Upper lobe of right lung (tissue), 1 donor: ENCODE measurements at places on chromosomes 2 and 18.
A peak's percentile ranks its signal among the peaks of the same experiment; 100 is the strongest.

DNA sequence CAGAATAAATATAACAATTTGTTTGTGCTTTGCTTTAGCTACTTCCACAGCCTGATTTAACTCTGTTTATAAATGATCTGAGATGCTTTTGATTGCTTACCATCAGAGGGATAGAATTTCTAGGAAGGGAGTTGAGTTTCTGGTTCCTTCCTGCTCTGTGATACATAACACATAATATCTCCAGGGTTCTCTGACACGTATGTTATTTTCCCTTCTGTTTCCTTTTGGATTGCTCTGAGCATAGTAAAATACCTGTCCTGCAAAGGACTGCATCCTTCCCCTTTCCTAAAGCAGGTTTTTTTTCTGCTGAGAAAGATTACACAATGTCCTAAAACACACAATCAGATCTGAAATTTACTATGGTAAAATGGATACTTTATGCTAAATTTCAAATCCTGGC, 76.1 kb downstream of the CABYR start:
- no peaks in the 10 kb centered on the region for H3K36me3 ChIP-seq
- H3K4me3 ChIP-seq: no peak overlapping the region
- peak overlapping the region; percentile 34 for H3K27ac ChIP-seq
- H3K27me3 ChIP-seq: no peaks in the 10 kb centered on the region

DNA sequence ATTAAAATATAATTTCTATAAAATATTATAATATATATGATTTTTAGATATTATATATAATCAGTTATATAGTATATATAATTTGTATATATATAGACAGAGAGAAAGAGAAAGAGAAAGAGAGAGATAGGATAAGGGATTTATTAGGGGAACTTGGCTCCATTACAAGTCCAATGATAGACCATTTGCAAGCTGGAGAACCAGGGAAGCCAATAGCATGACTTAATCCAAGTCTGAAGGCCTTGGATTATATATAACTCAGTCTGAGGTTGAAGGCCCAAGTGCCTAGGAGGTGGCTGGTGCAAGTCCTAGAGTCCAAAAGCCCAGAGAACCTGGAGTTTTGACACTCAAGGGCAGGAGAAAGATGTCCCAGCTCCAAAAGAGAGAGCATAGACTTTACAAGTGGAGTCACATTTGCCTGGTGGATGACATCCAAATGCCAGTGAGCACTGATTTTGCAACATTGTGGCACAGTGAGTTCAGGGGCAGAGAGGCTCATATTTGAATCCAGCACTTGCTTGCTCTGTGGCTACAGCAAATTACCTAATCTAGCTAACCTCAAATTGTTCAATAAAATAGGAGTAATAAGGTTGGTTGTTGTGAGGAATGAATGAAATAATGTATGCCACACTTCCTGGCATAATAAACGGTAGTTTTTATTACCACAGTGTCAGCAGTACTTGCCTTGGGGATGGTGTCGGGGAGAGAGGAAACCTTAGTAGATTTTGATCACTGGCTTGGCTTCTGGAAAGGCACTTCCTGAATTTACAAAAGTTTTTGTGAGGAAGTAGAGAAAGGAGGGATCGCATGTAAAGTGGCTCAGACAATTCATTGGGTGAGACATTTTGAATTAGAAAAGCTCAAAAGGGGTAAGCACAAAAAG, 69.6 kb upstream of the CD28 start:
- peak overlapping the region; percentile 63 for H3K27ac ChIP-seq
- peaks cover 19% of the 10 kb centered on the region for H3K4me1 ChIP-seq
- no peaks in the 10 kb centered on the region for H3K27me3 ChIP-seq
- H3K36me3 ChIP-seq: no peaks in the 10 kb centered on the region

GRCh38 chr2:100242476-100242875, 79.8 kb downstream of the LONRF2 start:
- H3K4me3 ChIP-seq: no peak overlapping the region
- peaks cover 11% of the 10 kb centered on the region for H3K4me1 ChIP-seq
- no peak for DNase-seq
- H3K27me3 ChIP-seq: no peaks in the 10 kb centered on the region

DNA sequence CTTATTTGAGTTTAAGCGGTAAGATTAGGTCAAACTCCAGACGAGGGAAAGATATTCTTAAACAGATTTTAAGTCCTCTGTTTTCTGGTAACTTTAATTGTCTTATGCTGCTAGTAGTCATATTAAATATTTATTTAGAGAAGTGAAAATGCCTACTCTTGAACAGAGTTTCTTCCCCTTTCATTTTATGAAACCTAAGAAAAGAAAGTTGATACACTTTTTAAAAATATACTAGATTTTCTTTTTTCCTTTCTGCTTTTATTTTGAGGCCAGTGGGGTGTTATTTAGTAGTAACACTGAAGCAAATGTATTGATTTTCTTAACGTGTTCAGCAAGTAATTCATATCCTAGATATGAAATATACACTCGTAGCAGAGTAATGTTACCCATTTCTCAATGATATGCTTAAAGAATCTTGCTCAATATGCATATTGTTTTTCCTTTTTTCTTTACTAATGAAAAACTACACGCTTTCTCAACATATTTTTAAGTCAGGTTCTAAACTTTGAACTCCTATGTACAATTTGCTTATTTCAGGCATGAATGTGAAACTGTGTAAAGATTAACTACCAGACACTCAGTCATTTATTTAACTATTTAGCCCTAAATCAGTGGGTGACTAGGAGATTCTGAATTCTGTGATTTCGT, 691 bp downstream of the KYNU start:
- H3K27ac ChIP-seq: peak overlapping the region; percentile 60
- no peaks in the 10 kb centered on the region for H3K36me3 ChIP-seq
- H3K4me3 ChIP-seq: peak overlapping the region; percentile 33
- no peaks in the 10 kb centered on the region for H3K27me3 ChIP-seq
- DNase-seq: no peak

GRCh38 chr2:205765151-205765550, 82.8 kb downstream of the NRP2 start:
- no peak overlapping the region for H3K27ac ChIP-seq
- no peaks in the 10 kb centered on the region for H3K27me3 ChIP-seq
- peaks cover 35% of the 10 kb centered on the region for H3K36me3 ChIP-seq
- H3K4me3 ChIP-seq: no peak overlapping the region
- H3K4me1 ChIP-seq: peaks cover 22% of the 10 kb centered on the region

DNA sequence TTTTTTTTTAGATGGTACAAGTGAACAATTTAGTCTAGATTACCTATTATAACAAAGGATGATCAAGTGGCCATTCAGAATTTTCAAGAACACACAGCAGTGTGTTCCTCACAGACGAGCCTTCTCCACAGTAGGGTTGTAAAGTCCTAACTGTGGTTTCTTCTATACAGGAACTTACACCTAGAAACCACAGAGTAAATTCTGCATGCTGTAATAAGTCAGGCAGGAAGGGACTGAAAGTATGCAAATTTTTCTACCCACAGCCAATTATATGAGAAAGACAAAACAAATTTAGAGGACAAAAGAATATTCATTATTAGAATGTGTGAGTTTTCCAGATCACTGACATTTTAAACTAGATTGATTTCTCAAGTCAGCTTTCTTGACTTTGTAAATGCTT, 99.5 kb downstream of the RBMS1 start:
- H3K4me1 ChIP-seq: peaks cover 61% of the 10 kb centered on the region
- no peaks in the 10 kb centered on the region for H3K36me3 ChIP-seq
- no peak overlapping the region for H3K27ac ChIP-seq
- no peak for DNase-seq
- H3K27me3 ChIP-seq: no peaks in the 10 kb centered on the region

DNA sequence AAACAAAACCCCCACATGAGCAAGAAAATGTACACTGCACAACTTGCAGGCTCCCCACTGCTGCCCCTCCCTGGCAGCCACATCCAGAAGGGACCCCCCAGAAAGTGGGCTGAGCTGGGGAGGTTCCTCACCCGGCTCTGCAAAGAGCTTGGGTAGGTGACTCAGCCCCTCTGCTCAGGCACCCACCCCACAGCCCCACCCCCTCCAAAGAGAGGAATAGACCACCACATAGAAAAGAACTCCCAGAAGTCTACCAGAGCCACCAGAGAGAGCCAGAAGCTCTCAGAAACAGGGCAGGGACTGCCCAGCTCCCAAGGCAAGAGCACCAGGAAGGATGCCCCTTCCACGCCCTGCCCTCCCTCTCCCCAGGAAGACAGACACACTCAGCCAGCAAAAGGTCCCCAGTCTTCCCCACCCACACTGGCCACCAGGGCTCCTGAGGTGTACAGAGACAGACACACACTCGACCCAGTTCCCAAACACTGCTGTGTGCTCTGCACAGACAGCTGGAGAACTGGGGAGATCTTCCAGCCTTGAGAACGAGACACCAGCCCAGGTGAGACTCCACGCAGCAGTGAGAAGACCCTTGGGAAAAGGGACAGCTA, 28.2 kb downstream of the BIN1 start:
- no peaks in the 10 kb centered on the region for H3K27me3 ChIP-seq
- H3K4me1 ChIP-seq: peaks cover 37% of the 10 kb centered on the region
- H3K4me3 ChIP-seq: no peak overlapping the region
- no peak overlapping the region for H3K27ac ChIP-seq
- H3K36me3 ChIP-seq: no peaks in the 10 kb centered on the region

DNA sequence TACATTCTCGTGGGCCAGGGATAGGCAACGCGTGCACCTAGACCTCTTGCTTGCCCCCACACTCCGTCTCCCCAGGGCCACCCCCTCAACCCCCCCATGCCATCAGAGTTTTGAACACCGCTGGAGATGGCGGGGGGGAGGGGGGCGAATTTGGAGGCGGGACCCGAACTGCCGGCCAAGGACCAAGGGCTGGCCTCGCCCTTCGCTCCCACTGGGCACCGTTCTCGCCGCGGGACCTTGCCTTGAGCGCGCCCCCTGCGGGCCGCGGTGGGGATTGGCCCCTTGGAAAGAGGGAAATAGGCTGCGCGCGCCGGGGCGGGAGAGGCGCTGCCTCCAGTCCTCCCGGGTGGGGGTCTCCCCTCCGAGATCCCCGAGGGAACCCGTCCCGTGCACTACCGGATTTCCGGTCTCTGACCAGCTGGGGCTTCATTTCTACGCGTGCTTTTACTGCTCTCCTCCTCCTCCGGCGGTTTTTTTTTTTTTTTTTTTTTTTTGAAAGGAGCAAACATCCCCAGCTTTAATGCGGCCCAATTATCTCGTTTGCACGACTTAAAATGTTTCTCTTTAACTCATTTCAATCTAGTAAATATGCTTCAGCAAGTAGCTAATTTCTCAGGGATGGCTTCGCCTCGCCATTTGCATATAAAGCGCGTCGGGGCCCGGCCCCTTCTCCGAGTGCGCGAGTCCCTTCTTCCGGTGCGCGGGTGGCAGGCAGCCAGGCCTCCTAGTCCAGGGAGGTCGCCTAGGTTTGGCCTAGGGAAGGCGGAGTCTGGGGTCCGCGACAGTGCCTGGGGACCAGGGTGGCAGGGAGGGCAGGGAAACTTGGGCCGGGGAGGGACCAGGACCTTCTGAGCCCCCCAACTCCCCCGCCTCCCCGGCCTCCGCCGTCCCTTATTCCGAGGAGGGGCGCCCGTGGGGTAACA, 10.0 kb upstream of the GBX2 start:
- H3K27ac ChIP-seq: no peak overlapping the region
- DNase-seq: peak; percentile 78
- H3K36me3 ChIP-seq: no peaks in the 10 kb centered on the region
- peaks cover 17% of the 10 kb centered on the region for H3K4me1 ChIP-seq

DNA sequence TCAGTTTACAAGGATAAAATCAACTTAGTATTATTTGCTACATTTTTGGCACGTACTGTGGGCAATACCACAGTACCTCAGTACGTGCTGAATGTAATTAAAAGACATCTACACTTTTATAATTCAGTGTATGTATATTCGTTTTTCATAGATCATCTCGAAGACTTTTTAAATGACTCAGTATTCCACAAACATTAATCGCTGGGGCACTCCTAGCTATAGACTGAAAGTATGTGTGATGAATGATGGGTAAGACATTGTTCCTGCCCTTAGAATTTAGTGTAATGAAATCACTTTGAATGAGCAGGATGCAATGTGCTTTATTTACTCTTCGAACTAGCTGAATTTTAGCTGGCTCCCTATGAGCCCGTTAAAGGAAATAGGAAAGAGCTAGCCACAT, 245.6 kb upstream of the RASGRP3 start:
- H3K36me3 ChIP-seq: no peaks in the 10 kb centered on the region
- H3K4me3 ChIP-seq: no peak overlapping the region
- no peaks in the 10 kb centered on the region for H3K27me3 ChIP-seq
- no peaks in the 10 kb centered on the region for H3K4me1 ChIP-seq
- H3K27ac ChIP-seq: no peak overlapping the region

- DNase-seq: no peak
- peak overlapping the region; percentile 79 for H3K27ac ChIP-seq
- H3K27me3 ChIP-seq: no peaks in the 10 kb centered on the region
- peaks cover 58% of the 10 kb centered on the region for H3K4me1 ChIP-seq
- H3K4me3 ChIP-seq: no peak overlapping the region
These were observed 7.0 kb downstream of the SLC35F6 start for GRCh38 chr2:26770986-26771586.

DNA sequence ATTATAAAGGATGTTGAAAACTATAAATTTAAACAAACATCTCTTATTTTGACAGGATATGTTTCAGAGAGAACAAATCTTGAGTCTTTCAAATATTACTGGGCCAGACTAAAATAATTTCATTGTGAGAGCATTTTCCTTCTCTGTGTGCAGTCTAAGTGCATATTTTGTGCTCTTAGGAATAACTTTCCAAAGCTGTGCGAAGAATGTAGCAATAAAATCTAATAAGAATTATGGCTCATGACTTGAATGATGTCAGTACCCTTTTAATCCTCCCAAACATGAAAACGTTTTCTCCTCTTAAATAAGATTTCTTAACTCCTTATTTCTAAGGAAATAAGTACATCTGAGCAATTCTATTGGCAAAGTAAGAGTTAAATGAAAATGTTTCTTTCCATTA, 76.2 kb upstream of the EFEMP1 start:
- no peak overlapping the region for H3K4me3 ChIP-seq
- H3K27ac ChIP-seq: no peak overlapping the region
- H3K4me1 ChIP-seq: peaks cover 4% of the 10 kb centered on the region
- no peaks in the 10 kb centered on the region for H3K27me3 ChIP-seq

DNA sequence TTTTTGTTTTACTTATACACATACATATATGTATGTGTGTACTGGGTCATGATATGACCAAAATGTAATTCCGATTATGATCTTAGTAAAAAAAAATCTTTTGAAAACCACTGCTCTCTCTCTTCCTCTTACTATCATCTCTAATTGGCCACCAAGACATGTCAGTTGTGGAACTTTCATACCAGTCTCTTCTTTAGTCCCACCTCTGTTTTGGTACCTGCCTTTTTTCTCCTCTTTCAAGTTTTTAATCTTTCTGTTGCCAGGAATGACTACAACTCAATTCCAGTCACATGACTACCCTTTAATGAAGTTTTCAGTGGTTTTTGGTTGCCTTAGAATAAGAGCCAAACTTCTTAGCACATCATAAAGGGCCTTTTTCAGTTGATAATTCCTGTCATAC, 17.1 kb downstream of the RBM44 start:
- no peak overlapping the region for H3K27ac ChIP-seq
- no peak for DNase-seq
- no peaks in the 10 kb centered on the region for H3K4me1 ChIP-seq

- H3K4me1 ChIP-seq: peaks cover 25% of the 10 kb centered on the region
- no peak overlapping the region for H3K4me3 ChIP-seq
- H3K27ac ChIP-seq: no peak overlapping the region
- no peak for DNase-seq
- no peaks in the 10 kb centered on the region for H3K27me3 ChIP-seq
These were observed 204.6 kb downstream of the GLI2 start for GRCh38 chr2:120940319-120940696.
